ENCODE measurements at places on chromosomes 11 and 22.

DNA sequence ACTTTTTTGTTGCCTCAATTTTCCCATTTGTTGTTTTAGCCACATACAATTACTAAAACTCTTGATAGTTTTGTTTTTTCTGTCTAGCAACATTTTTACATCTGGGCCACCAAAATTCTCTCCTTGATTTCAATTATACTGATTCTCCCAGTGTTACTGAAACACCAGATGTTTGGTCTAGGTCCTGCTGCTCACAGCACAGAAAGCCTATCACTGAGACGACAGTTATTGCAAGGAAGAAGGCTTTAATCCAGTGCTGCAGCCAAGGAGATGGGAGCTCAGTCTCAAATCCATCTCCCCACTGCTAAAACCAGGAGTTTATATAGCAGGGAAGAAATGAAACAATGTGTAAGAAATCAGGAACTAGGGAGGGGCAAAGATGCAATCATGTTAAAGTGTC, 837.7 kb upstream of the CNTN5 start:
- DNase-seq, result no peak

GRCh38 chr11:116386118-116386699, 386.6 kb downstream of the BUD13 start:
- DNase-seq, result no peak

- DNase-seq, result no peak
These were observed 643.8 kb upstream of the KIRREL3 start for GRCh38 chr11:127644366-127644765.

- DNase-seq, result no peak
These were observed 421.9 kb upstream of the CADM1 start for GRCh38 chr11:115926138-115926537.

- peak; percentile 20 for DNase-seq
These were observed 69.2 kb downstream of the CD82 start for GRCh38 chr11:44634401-44635281.

- DNase-seq, result no peak
These were observed 104.3 kb upstream of the LDLRAD3 start for GRCh38 chr11:35839368-35840161.

GRCh38 chr11:2210366-2211112, 38.9 kb upstream of the TH start:
- DNase-seq, result no peak

GRCh38 chr11:1090600-1091331, 16.1 kb downstream of the MUC2 start:
- DNase-seq, result no peak

DNA sequence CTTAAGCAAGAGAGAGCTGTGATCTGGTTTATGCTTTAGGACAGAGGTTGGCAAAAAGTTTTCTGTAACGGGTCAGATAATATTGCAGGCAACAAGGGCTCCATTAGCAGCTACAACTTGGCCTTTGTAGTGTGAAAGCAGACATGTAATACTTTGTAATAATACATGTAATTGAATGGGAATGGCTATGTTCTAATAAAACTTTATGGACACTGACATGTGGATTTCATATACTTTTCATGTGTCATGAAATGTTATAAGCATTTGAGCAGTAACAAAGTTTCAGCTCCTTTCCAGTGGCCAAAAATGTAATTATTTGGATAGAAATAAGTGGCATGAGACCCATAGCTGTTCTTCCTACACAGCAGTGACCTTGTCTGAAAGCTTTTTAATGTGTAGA, 3.1 kb downstream of the DYNC2H1 start:
- no peak for DNase-seq

DNA sequence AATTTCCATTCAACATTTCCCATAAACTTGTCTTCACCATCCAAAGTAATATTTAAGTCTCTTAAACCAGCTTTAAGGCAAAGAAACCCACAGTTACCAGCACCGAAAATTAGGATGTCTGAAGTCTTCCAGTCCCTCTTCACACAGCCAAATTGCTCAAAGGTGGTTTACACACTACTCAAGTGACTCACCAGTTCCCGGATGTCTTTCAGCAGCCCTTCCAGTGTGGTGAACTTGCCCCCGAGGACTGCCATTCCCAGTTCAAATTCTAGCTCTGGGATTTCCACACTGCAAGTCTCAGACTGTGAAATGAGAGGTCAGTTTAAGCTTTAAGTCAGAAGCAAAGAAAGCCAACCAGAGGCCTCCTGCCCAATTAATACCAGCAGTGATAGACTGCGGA, 5.1 kb downstream of the ZPR1 start:
- DNase-seq, result no peak

GRCh38 chr11:68867066-68867465, 25.4 kb upstream of the CPT1A start:
- DNase-seq, result no peak

DNA sequence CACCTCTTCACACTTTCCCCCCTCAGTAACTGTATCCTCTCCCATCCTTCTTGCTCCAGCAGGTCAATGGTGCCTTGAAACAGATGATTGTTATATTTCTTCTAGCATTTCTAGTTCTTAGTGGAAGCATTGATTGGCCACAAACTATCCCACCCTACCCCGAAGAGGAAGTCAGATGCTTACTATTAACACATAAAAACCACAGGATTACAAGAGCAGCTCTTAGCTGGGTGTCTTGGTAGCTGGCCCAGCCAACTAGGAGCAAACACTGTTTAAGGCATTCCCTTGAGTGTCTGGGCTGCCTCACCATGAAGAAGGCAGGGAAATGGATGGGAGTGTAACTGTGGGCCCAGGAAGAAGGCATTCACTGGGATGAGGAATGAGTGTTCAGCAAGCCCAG, 176.6 kb downstream of the GRIK4 start:
- no peak for DNase-seq

DNA sequence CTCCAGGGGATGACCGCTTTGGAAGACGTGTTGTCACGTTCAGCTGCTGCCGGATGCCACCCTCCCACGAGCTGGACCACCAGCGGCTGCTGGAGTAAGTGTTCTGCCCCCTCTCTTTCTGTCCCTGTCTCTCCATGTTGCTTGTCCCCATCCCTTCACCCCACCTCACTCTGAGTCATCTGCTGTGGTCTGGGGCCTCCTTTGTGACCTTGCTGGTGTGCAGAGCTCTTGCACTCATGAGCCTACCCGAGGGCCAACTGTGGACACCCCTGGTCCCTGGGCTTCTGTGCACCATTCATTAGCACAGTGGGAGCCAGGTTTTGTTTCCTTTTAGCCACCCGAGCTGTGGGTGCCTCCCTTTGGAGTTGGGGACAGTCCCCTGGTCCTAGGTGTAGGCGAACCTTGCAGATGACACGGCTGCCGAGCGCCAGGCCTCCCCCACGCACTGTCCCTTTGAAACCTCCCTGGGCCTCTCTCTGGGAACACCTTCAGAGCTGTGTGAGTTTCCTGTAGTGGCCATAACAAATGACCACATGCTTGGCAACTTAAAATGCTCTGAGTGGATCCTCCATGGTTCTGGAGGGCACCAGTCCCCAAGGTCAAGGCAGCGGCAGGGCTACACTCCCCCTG, 49.8 kb downstream of the ARHGAP8 start:
- DNase-seq, result no peak

- no peak for DNase-seq
These were observed 51.1 kb upstream of the THY1 start for GRCh38 chr11:119473901-119474681.

DNA sequence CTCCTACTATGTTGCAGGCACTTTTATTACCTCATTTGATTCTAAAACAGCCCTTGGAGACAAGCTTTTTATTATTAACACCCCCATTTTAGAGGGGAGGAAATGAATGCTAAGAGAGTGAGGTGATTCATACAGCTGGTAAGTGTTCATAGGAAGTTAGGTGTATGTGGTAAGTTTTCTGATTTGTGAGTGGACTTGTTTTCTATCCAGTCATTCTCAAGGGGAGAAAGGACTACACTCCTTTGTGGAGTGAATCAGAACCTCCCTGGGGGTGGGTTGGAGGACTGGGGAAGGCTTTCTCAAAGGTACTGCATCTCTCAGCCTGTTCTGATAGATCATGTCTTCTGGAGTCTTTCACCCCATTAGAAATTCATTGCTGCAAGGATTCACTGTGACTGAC, 23.5 kb downstream of the PKNOX2 start:
- DNase-seq, result no peak

DNA sequence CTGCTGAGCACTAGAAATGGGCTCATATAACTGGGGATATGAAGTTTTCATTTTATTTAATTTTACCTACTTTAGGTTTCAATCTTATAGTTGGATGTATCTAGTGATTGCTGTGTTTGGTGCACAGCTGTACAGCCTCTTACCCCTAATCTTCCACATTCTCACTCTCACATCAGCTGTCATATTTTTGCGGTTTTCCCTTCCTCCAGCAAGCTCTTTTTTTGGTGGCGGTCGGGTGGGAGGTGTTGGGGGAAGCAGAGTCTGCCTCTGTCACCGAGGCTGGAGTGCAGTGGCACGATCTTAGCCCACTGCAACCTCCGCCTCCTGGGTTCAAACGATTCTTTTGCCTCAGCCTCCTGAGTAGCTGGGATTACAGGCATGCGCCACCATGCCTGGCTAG, 445.1 kb upstream of the ISX start:
- DNase-seq, result no peak

DNA sequence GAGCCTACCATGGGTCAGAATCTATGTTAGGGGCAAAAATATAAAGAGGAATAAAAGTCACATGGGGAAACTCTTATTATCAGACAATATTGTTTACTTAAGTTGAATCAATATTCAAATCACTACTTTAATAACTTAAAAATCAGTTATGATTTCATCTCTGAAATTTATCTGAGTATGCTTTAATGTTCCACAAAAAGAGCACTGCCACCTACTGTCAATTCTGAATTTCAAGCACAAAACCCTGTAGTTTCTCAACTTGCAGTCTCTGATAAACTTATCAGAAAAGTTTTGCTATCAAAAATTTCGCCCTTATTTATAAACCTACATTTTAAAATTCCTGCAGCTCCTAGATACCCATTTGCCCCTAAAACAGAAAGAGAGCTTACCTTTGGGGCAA, 47.3 kb downstream of the RDX start:
- DNase-seq, result no peak

DNA sequence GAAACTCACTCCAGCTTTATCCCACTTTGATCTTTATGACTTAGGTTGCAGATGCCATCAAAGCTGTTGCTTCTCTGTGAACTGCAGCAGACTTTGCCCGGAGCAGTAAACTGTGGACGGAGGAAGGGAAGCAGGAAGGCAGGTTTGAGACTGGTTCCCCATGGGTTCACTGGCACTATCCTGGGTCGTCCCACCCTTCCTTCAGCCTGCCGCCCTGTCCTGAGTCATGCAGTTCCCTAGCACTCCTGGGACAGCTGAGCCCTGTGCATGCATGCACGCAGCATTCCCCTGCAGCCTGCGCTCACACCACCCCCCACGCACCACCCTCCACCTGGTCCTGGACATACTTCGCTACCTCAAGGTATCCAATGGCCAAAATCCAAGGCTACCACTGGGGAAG, 23.5 kb upstream of the P2RY2 start:
- no peak for DNase-seq

DNA sequence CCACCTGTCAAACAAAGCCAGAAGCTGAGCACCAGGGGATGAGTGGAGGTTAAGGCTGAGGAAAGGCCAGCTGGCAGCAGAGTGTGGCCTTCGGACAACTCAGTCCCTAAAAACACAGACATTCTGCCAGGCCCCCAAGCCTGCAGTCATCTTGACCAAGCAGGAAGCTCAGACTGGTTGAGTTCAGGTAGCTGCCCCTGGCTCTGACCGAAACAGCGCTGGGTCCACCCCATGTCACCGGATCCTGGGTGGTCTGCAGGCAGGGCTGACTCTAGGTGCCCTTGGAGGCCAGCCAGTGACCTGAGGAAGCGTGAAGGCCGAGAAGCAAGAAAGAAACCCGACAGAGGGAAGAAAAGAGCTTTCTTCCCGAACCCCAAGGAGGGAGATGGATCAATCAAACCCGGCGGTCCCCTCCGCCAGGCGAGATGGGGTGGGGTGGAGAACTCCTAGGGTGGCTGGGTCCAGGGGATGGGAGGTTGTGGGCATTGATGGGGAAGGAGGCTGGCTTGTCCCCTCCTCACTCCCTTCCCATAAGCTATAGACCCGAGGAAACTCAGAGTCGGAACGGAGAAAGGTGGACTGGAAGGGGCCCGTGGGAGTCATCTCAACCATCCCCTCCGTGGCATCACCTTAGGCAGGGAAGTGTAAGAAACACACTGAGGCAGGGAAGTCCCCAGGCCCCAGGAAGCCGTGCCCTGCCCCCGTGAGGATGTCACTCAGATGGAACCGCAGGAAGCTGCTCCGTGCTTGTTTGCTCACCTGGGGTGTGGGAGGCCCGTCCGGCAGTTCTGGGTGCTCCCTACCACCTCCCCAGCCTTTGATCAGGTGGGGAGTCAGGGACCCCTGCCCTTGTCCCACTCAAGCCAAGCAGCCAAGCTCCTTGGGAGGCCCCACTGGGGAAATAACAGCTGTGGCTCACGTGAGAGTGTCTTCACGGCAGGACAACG, 11.7 kb downstream of the CXCR5 start:
- DNase-seq, result no peak

DNA sequence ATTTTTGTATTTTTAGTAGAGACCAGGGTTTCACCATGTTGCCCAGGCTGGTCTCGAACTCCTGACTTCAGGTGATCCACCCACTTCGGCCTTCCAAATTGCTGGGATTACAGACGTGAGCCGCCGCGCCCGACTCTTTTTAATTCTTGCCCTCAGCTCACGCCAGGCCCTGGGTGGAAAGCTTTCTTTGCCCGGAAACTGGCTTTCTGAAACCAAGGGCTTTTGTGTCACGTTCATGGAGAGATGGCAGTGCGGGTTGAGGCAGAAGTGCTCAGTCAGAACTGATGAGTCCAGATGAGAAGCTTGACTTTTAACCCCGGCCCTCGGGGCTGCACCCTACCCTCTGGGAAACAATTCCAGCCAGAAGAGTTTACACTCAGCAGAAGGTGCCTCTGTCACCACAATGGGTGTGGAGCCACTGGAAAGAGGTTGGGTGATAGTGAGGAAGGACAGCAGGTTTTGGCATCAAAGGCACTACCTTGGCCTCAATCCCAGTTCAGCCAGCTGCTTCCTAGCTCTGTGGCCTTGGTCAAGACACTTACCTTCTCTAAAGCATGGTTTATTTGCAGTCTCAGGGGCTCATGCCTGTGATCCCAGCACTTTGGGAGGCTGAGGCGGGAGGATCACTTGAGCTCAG, 890 bp upstream of the ARFGAP3 start:
- peak; percentile 51 for DNase-seq

- no peak for DNase-seq
These were observed 934.9 kb downstream of the BRD1 start for GRCh38 chr22:48892578-48893287.

DNA sequence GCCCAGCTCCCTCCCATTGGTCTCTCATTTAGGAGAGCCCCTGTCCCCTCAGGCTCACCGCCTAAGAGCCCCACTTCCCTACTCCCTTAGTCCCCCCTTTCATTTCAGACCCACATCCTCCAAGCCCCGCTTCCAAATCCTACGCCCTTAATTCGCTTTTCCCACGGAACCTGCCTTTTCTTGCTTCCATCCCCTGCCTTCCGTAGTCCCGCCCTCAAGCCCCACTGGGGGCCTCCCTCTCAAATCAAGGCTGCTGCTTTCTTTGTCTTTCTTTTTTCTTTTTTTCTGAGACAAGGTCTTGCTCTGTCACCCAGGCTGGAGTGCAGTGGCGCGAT, 396 bp downstream of the CCDC157 start:
- DNase-seq, result peak; percentile 19
